ENCODE measurements at places on chromosomes 12 and 14.

GRCh38 chr12:1501001-1501400 lies 93.4 kb downstream of the FBXL14 start:
- no peak for DNase-seq

DNA sequence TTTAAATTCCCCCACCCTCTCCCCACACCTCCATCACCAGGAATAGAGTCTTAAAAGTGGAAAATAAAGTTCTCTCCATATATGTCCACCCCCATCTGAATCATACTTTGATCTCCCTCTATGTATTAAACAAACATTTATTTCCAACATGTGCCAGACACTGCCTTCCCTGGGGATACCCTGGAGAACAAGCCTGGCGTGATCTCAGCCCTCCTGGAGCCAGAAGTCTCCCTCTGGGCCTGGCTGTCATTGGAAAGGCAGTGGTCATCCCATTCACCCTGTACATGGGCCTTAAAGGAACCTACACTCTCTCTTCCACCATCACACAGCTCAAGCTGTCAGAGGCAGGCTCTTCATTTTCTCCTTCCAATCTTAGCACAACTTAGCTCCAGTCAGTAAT lies 143.6 kb downstream of the EMP1 start:
- peak; percentile 58 for DNase-seq

- DNase-seq = no peak
Measured at GRCh38 chr14:105142651-105143450, 25.7 kb downstream of the JAG2 start.

GRCh38 chr12:116015525-116015924 lies 262.0 kb downstream of the MED13L start:
- DNase-seq = peak; percentile 74

DNA sequence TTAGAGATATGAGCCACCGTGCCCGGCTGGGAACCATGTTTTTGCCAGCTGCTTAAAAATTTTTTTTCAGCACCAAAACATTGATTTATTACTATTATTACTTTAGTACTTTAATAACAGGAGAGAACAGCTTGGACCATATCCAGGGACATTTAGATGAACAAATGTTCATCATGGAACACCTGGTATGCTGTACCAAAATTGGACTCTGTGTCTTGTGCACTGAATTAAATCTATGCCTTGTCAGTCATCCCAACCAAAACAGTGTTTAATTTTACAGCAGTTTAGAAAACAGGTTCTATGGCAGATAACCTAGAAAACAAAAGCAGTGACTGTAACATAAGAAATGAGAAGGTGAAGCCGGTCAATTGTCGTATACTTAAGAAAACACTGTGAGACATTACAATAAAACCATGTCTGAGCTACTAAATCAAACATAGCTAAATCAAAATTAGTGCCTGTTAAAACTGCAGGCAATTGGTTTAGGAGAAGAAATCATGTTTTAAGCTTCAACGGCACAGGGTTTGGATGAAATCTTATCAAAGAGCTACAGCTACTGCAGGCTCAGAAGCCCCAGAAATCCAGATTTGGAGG lies 58.2 kb upstream of the PYGL start:
- no peak for DNase-seq

- peak; percentile 93 for DNase-seq
Measured at GRCh38 chr14:73662487-73662943, 17.7 kb downstream of the DNAL1 start.

- DNase-seq = peak; percentile 50
Measured at GRCh38 chr12:118103601-118104382, at the start of gene VSIG10. TSS of gene VSIG10 (minus strand) at chr12:118104011. CDS start at chr12:118103671, 340 bp downstream.

DNA sequence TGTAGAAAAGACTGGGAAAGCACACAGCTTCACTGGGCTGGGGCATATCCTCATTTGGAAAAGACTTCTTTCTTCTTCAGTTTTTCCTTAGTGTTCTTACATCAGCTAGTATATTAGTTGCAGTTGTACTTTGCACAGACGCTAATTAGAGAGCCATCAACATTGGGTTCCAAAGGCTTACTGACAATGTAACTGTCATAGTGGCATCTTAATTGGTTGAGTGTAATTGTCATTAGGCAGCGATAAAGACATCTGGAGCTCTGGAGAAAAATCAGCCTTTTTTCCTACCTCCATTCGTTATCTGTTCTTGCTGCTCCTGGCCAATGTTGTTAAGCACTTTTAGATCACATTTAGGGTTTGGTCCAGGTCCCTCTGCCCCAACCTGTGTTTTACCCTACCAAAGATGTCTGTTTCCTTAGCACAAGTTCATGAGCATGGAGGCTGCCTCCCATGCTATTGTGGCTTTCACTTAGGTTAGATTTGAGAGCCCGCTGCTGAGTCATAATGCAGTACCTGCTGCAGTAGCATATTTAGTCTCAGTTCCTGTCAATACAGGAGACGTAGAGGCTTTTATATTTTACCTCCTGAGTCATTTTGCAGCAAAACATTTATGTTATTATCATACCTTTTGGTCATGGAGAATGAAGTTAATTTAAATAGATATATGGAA lies 49.2 kb downstream of the FBXW8 start:
- DNase-seq = no peak

- DNase-seq = no peak
Measured at GRCh38 chr14:34254571-34254970, 207.5 kb downstream of the SPTSSA start.

DNA sequence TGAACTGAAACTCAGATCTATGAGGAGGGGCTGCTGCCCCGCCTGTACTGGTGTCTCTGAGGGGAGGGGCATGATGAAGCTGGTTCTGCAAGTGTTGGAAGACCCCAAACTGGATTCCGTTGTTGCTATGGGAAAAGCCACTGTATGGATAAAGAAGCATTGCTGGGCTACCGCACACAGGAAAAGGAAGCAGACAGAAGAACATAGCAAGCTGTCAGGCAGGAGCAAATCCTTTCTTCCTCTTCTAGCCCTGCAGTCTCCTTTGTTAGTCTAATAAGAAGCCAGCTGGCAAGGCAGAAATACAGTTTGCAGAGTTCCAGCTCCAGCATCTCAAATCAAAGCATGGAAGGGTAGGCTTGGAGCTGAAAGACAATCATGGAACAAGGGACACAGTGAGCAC lies 26.3 kb upstream of the NR1H4 start:
- DNase-seq = no peak

DNA sequence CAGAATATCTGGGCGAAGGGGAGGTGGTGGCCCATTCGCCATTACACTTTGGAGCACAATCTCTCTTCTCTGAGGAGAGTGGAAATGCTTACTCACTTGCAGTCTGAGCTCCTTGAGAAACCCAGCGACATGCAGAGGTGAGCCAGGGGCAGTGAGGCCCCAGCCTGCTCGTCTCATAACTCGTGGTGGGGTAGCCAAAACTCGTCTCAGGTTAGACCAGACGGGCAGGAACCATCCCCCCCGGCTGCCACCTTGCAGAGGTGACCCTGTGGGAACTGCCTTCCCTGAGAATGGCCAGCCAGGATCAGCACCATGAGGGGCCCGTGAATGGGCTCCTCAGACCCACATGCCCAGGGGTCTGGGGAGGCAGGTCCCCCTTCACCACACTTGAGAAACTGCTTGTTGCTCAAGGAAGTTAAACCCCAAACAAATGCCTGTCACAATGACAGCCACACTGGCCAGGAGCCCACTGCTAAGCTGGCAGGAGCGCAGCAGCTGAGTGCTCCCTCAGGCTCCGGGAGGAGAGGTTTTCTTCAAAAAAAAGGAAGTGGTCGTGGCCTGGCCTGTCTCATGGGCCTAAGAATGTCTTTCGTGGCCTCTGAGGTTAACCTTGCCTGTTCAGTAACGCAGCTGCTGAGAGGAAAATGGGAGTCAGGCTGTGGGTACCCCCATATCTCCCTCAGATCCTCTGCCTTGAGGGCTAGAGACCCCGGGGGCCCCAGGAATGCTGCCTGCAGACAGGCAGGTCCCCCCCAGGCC lies 9.2 kb upstream of the ALDH2 start:
- DNase-seq = peak; percentile 19

DNA sequence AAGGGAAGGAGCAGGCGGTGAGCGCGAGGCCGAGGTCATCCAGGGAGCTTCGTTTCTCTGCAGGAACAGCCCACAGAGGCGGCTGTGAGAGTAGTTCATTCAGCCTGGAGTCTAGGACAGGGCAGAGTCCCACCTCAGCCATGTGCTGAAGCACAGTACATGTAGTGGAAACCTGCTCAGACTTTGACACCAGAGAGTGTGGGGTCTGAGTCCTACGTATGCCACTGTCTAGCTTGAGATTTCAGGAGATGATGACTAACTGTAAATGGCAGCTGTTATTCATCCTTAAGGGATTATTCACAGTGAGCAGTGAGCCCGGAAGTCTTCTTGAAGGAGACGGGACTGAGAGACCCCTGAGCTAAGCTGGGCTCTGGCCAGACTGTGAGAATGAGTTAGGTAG lies 938 bp upstream of the SLC6A13 start:
- DNase-seq = no peak

DNA sequence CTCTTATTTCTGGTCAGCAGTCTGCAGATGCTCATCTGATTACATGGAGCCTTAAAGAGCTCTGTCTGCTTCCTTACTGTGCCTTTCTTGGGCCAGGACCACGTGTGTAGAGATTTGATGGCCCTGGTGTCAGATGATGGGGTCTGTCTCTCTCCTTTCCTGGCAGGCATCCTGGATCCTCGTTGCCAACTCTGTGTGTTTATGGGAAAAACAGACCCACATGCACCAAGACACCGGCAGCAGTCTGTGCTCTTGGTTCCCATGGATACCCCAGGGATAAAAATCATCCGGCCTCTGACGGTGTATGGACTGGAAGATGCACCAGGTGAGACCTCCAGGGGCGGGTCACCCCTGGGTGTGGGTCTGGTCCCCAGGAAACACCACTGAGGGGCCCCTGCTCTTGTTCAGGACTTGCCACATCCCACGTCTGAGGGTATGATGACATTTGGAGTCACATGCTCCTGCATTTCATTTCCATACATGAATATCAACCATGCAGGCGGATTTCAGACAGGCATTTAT lies 18.5 kb upstream of the ALDH2 start:
- DNase-seq = no peak

GRCh38 chr12:73665193-73665592 lies 872.4 kb upstream of the ATXN7L3B start:
- no peak for DNase-seq

DNA sequence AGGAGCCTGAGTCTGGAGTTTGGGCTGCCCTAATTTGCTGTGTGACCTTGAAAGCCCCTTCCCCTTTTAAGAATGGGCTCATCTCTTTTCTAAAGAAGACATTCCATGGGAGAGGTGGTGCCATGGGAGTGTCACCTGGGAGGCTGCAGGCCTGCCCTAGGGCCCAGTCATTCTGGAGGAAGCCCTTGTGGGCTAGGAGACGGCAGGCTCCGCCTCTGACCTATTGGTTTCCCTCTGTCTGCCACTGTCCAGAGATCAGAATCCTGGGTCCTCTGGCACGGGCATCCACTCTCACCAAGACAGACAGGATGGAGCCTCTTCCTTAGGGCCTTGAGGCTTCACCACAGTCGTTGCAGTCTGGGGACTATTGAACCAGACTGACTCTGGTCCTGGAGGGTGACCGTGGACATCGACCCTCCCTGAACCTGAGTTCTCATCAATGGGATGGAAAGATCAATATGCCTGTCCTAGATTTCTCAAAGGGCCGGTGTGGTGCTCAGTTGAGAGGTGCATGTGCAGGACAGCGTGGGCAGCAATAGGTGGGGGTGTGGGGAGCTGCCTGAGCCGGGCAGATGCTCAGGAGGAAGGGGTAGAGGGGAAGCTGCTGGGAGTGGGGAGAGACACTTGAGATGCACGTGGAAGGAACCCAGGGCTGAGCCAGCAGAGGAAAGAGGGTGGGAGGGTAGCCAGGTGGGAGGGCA lies 12.2 kb upstream of the CLMN start:
- no peak for DNase-seq

GRCh38 chr12:20004952-20005351 lies 363.4 kb upstream of the PDE3A start:
- DNase-seq = no peak

DNA sequence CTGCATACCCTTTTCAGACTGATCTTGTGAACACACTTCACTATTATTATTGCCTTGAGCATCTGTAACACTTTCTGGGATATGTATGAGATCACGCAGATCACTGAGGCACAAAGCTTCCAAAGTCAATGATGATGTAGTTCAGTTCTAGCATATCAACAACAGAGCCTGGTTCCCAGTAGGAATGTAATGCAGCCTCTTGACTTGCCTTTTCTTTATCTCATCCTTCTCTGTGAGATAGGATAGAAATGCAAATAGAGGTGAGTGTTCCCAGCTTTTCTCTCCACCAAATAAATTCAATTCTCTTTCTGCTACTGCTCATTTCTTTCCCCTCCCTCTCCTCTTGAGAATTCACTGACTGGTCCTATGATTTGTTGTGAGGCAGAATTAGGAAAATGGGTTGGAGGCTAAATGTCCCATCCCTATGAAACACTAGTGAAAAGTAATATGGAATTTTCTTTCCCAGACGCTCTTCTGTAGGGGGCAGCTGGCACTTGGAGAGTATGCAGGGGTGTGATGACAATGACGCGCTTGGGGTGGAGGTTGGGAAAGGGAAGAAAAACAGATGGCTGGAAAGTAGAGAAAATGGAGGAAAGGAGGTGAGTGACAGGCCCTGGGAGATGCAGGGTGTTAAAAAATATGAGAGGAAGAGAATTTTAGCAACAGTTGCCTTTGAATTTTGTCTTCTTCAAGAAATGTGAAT lies 96.0 kb upstream of the TMTC1 start:
- no peak for DNase-seq

DNA sequence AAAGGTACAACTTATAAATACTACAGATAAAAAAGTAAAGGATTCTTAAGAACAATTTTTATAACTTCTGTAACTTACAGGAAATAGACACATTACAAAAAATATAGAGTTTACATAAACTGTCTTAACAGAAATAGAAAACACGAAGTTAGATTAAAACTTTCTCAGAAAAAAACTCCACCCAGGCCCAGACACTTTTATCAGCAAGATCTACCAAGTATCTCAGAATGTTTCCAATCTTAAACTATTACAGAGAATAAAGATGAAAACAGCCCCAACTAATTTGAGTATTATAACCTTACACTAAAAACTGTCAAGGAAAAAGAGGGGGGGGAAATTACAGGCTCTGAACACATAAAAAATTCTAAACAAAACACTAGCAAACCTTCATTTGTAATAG lies 8.2 kb downstream of the ZFC3H1 start:
- no peak for DNase-seq

GRCh38 chr14:33241331-33241730 lies 302.7 kb downstream of the NPAS3 start:
- no peak for DNase-seq

- DNase-seq = no peak
Measured at GRCh38 chr14:67719866-67720265, 18.2 kb downstream of the RDH12 start.

Data from fibroblast of the aortic adventitia (primary cell).